ENCODE measurements at places on chromosomes 2 and 18.
A peak's percentile ranks its signal among the peaks of the same experiment; 100 is the strongest.

DNA sequence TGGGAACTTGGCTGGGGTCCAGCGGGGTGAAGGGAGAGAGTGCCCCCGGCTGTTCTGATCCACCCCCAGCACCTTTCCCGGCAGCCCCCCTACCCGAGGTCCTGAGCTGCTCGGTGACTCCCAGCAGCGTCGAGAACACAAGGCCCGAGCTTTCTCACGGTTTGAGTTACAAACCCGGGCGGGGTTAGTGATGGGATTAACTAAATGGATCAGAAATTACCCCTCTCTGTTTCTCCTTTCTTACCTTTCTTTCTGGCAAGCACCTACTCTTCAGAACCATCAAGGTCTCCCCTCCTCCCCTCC is 139.4 kb upstream of the GPC1 start:
- no peak for ATAC-seq
- H3K4me3 ChIP-seq, result no peak overlapping the region
- H3K27ac ChIP-seq, result no peak overlapping the region
- H3K27me3 ChIP-seq, result no peaks in the 10 kb centered on the region
- no peaks in the 10 kb centered on the region for H3K36me3 ChIP-seq
- no peaks in the 10 kb centered on the region for H3K4me1 ChIP-seq

- H3K36me3 ChIP-seq, result no peaks in the 10 kb centered on the region
- H3K27me3 ChIP-seq, result no peaks in the 10 kb centered on the region
- no peak overlapping the region for H3K27ac ChIP-seq
- no peak for ATAC-seq
Observed at GRCh38 chr2:204122425-204122824, 185.9 kb downstream of the ICOS start.

- H3K36me3 ChIP-seq, result no peaks in the 10 kb centered on the region
- ATAC-seq, result no peak
- H3K4me1 ChIP-seq, result no peaks in the 10 kb centered on the region
- H3K27me3 ChIP-seq, result no peaks in the 10 kb centered on the region
- H3K4me3 ChIP-seq, result no peak overlapping the region
- H3K27ac ChIP-seq, result no peak overlapping the region
Observed at GRCh38 chr18:43170586-43170985, 55.1 kb upstream of the RIT2 start.

GRCh38 chr2:235924675-235925063 is 243.5 kb downstream of the GBX2 start:
- H3K4me1 ChIP-seq, result no peaks in the 10 kb centered on the region
- H3K27me3 ChIP-seq, result no peaks in the 10 kb centered on the region
- no peak for ATAC-seq
- no peak overlapping the region for H3K4me3 ChIP-seq
- H3K27ac ChIP-seq, result no peak overlapping the region
- H3K36me3 ChIP-seq, result peaks cover 21% of the 10 kb centered on the region

- H3K4me1 ChIP-seq, result no peaks in the 10 kb centered on the region
- H3K27ac ChIP-seq, result no peak overlapping the region
- H3K4me3 ChIP-seq, result no peak overlapping the region
- no peaks in the 10 kb centered on the region for H3K36me3 ChIP-seq
Observed at GRCh38 chr18:58590254-58590653, 38.6 kb downstream of the ALPK2 start.

DNA sequence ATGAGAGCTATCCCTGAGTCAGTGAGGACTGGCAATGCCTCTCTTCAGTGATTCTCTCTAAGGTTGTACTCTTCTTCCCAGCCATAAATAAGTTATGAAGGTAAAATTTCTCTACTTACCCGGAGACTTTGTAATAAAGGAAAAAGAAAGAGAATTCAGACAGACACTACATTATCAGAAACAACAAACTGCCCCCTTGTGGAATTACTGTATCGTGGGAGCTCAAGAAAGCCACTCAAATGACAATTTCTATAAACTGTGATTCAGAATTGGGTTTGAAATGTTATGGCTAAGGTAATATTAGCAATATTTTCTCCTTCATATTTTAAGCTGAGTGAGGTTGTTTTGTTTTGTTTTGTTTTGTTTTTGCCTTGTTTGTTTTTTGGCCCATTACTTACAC is 155.8 kb upstream of the TANK start:
- H3K4me3 ChIP-seq, result no peak overlapping the region
- H3K4me1 ChIP-seq, result no peaks in the 10 kb centered on the region
- no peak overlapping the region for H3K27ac ChIP-seq
- no peaks in the 10 kb centered on the region for H3K36me3 ChIP-seq

GRCh38 chr2:181203412-181203811 is 223.0 kb downstream of the UBE2E3 start:
- H3K27me3 ChIP-seq, result no peaks in the 10 kb centered on the region
- H3K27ac ChIP-seq, result no peak overlapping the region
- no peaks in the 10 kb centered on the region for H3K36me3 ChIP-seq
- ATAC-seq, result no peak
- H3K4me1 ChIP-seq, result no peaks in the 10 kb centered on the region

GRCh38 chr2:160507046-160507407 is 13.4 kb upstream of the RBMS1 start:
- H3K27me3 ChIP-seq, result no peaks in the 10 kb centered on the region
- no peak overlapping the region for H3K4me3 ChIP-seq
- H3K4me1 ChIP-seq, result no peaks in the 10 kb centered on the region
- H3K36me3 ChIP-seq, result no peaks in the 10 kb centered on the region
- ATAC-seq, result no peak

- H3K27me3 ChIP-seq, result peaks cover 3% of the 10 kb centered on the region
- ATAC-seq, result peak; percentile 57
- no peak overlapping the region for H3K27ac ChIP-seq
- no peaks in the 10 kb centered on the region for H3K36me3 ChIP-seq
- no peaks in the 10 kb centered on the region for H3K4me1 ChIP-seq
Observed at GRCh38 chr18:77645170-77645872, 395.7 kb downstream of the GALR1 start.

DNA sequence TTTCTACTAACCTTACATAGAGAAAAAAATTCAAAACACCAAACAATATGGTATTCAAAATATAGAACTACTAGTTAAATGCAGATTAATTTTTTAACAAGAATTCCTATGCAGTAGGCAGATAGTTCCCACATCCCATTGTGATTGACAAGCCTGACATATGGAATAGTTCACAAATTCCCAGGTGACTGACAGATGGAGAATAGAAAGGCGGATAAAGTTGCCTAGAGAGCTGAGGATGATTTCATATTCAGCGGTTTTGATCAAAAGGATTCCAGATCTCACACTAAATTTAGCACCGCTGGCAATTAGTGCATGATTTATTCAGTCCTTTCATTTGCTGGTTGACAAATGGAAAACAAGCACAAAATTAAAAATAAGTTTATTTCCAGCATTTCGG is 733.7 kb upstream of the POU3F3 start:
- H3K27me3 ChIP-seq, result no peaks in the 10 kb centered on the region
- no peaks in the 10 kb centered on the region for H3K36me3 ChIP-seq
- H3K4me1 ChIP-seq, result no peaks in the 10 kb centered on the region

Data from gastroesophageal sphincter (tissue), 4 donors.